Immature natural killer cell (primary cell): ENCODE measurements at places on chromosomes 7 and 10.

- no peak for DNase-seq
Measured at GRCh38 chr7:98291717-98292116, 10.2 kb downstream of the BRI3 start.

DNA sequence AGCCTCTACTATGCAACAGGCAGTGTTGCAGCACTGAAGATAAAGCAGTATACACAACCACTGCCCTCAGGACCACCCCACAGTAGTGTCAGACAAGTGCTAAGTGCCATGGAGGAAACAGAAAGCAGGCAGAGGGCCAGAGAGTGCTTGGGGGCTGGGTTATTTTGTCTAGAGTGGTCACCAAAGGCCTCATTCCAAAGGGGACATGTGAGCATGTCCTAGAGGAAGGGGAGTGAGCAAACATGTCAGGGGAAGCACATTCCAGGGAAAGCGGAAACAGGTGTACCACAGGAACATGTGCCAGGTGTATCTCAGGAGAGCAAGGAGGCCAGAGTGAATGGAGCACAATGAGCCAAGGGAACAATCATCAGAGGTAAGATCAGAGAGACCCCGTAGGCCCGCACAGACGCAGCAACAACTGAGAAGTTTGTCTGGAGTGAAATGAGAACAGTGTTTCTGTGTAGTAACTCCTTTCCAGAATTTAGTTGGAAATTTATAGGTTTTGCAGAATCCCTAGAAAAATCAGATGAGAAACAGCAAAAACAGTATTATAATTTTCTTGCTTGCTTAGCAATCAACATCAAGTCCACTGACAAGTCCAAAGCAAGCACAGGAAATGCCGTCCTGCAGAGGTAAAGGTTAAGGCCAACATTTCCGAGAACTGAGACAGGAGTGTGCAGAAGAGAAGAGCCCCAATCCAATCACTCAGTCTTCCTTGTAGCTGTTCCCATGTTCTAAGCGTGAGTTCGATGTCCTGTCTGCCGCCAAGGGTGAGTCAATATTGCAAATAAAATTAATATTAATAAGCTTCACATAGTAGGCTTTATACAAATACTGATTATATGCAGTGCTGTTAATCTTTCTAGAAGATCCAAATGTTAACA is 67.3 kb downstream of the SGMS1 start:
- no peak for DNase-seq

GRCh38 chr10:50882540-50882983 is 2.9 kb downstream of the A1CF start:
- DNase-seq, result no peak

DNA sequence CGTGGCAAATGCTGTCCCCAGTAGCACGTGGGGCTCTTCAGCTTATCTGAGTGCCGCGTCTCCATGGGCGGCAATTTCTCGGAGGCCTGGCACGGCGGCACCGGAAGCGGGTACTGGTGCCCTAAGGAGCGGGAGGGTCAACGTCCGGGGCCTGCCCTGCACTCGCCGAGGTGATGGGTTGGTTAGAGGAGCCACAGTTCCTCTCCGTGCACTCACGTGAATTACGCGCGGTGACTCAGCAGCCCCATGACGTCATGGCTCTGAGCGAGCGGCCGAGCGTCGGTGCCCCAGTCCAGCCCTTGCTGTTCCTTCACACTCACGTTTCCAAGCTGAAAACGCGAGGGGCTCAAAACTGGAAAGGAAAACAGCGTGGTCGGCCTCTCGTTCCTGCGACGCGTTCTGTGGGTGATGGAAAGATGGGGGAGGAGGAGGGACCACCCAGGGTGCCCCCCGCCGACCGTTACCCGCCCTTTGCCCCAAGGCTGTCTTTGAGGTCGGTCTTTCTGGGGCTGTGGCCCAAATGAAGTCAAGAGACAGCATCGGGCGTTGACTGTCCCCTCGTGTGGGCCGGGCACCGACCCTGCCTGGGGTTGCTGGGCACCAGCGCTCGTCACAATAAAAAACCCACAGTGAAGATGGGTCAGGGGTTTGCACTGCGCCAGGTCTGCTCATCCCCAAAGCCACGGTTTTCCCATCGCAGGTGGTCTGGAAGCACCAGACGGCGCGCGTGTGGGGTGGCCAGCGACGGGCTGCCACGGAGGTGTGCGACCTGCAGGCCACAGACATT is 70.4 kb upstream of the CFAP46 start:
- no peak for DNase-seq

DNA sequence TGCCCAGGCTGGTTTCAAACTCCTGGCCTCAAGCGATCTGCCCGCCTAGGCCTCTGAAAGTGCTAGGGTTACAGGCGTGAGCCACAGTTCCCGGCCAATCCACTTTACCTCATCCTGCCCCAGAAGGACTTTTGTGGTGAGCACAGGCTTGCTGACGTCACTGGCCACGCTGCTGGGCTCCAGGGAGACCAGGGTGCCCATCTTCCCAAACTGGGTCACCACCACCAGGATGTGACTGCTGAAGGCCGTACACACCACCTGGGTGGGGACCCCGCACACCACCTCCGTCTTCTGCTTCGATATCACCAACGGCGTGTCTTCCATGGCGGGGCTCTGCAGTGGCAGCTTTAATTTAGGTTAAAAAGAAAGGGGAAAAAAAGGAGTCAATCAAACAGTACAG is 816 bp downstream of the PSMG3 start:
- peak; percentile 48 for DNase-seq

DNA sequence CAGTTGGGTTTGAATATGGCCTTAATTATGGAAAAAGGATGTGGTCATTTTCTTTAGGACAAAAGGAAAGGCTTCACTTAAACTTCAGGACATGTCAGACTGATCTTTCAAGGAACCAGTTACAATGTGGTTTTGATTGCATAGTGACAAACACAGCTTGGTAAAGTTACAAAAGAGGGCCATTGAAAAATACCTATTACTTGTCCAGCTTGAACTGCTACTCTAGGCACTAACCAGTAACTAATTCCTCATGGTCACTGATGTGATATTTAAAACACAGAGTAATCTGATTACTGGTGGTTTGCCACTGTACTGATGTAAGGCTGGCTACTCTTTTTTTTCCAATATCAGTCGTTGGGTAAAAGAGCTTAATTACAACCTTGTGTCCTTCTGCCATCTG is 22.6 kb downstream of the TES start:
- no peak for DNase-seq

GRCh38 chr10:43824934-43825333 is 176.3 kb upstream of the ZNF32 start:
- DNase-seq, result no peak

DNA sequence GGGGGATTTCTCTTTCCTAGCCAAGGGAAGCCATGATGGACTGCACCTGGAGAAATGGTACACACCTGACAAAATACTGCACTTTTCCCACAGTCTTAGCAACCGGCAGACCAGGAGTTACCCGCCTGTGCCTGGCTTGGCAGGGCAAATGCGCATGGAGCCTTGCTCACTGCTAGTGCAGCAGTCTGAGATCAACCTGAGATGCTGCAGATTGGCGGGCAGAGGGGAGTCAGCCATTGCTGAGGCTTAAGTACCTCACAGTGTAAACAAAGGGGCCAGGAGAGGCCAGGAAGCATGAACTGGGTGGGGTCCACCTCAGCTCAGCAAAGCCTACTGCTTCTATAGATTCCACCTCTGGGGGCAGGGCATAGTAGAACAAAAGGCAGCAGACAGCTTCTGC is 49.4 kb downstream of the OR13A1 start:
- no peak for DNase-seq

- no peak for DNase-seq
Measured at GRCh38 chr7:117229350-117229749, 93.5 kb downstream of the WNT2 start.

DNA sequence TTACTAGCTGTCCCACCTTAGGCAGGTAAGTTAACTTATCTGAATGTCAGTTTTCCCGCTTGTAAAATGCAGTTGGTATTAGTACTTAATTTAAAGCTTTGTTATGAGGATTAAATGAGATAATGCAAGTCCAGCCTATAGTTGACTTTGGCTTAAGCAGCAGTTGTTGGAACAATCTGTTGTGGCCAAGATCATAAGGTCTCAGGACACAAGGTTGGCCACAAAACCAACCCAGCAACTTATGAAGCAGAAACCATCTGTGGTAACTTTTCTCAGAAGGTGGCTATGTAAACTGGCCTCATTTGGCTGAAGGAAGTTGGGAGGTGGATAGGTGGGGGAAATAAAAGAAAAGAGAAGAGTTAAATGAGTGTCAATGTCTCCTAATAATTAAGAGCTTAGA is 29.4 kb downstream of the ENTPD1 start:
- DNase-seq, result no peak

DNA sequence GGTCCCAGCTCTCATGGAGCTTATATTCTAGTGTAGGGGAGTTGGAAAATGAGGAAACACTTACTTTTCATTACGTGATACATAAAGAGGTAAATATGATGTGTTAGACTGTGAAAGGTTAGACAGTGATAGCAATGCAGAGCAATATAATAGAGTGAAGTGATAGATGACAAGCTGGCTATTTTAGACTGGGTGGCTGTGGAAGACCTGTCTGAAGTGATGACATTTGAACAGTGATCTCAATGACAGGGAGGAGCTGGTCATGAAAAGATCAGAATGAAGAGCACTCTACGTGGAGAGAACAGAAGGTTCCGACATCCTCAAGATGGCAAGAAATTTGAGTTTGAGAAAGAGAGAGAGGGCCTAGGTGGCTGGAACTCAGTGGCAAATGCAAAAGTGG is 118.9 kb upstream of the MKLN1 start:
- DNase-seq, result no peak

DNA sequence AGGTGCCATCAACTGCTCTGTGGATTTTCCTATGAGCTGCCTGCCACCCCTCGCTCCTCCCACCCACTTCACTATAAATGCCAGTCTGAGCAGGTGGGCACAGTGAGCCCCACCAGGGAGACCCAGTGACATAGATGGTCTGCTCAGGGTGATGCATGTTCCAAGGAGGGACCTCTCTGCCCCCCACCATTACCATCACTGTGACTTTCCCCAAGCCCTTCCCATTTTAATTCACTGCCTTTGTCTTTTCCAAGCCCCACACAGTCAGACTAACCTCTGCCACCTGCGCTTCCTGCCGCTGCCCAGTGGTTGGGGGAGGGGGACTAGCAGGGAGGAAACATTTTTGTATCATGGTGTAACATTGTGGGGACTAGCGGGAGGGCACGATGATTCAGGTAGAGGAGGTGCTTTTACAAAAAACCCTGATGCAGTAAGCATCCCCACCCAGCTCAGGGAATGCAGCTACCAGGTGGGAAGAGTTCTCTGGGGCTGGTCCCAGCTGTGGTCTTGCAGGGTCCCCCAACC is 24.6 kb downstream of the PRSS2 start:
- peak; percentile 62 for DNase-seq

DNA sequence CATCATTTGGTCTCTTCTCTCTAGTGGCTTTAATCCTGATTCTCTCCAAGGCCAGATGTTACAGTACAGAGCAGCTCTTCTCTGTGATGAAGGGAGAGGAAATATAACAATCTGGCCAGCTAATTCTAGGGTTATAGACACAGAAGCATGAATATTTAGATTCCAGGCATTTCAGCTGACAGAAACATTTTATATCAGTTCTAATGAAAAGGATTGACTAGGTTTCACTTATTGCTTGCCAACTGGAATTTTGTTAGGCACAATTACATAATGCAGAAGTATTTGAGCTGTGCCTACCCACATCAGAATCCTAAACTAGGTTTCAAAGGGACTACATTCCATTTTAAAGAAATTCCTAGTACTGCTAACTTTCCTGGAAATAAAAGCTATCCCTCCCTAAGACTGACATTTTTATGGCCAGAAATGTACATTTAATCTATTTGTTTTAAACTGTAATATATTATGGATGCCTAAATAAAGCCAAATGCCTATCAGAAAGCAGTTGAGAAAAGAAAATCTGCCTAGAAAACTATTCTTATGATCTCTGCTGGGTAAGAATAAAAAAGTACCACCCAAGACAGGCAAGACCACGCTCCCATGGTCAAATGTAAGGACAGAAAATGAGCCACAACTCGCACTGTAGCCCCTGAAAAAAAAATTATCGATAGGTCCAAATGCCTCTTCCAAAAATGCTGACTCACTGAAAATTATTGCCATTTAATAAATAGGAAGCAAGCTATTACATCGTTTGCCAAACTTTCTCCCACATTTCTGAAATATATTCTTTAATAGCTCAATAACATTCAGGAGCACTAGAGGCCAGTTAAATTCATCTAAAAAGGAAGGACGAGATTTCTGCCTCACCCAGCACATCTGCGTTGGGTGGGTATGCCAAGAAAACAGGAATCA is 498.1 kb downstream of the KCNMA1 start:
- DNase-seq, result no peak

- DNase-seq, result no peak
Measured at GRCh38 chr10:63164166-63164623, 31.1 kb downstream of the NRBF2 start.

GRCh38 chr7:1847260-1848001 is 177.4 kb downstream of the ELFN1 start:
- no peak for DNase-seq

DNA sequence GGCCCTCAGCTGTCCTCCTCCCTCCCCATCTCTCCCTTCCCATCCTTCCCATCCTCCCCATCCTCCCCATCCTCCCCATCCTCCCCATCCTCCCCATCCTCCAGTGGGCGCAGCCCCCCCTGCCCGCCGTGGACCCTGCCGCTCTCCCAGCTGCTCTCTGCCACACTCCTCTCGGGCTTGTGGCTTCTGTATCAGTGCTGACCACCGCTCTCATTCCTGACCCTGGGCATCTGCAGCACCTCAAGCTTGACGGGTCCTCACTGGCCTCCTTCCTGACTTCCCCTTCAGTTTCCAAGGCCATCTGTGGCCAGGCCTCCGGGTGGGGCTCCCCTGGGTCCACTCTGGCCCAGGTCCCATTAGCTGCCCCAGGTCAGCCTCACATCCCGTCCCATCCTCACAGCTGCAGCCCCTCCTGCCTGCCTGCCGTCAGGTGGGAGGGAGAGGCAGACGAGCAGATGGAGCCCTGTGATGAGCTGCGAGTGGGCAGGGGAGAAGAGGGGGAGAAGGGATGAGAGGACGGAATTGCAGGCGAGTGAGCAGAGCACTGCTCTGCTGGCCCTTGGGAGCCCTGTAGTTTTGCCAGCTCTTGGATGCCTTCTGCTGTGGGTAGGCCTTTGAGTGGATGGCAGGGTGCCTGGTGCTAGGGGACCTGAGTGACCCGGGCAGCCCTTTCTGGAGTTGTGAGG is 35.7 kb downstream of the LHPP start:
- DNase-seq, result no peak

DNA sequence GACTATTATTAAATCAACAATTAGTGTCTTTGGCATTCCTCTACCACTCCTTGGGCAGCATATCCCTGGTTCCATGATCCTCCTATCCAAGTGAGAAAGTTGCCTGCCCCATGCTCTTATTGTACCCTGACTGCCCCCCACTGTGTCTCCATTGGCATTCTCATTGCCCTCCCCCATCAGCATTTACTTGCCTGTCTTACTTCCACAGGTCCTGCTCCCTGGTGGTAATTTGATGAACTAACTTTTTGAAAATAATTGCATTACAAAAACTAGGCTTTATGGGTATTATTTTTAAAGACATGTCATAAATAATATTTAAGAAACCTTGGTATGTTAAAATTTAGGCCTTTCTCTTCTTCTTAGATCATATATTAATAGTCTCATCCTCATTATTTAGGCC is 346.4 kb downstream of the PCLO start:
- no peak for DNase-seq

GRCh38 chr7:43590862-43591557 is 8.1 kb downstream of the STK17A start:
- no peak for DNase-seq

GRCh38 chr7:130363026-130363847 is 17.1 kb upstream of the CPA1 start:
- DNase-seq, result no peak

GRCh38 chr10:101221963-101222531 is 7.2 kb downstream of the LBX1 start:
- no peak for DNase-seq
